ENCODE measurements at places on chromosomes 11 and 22.

- no peak for DNase-seq
Measured at GRCh38 chr22:27715106-27715505, 86.5 kb downstream of the MN1 start.

DNA sequence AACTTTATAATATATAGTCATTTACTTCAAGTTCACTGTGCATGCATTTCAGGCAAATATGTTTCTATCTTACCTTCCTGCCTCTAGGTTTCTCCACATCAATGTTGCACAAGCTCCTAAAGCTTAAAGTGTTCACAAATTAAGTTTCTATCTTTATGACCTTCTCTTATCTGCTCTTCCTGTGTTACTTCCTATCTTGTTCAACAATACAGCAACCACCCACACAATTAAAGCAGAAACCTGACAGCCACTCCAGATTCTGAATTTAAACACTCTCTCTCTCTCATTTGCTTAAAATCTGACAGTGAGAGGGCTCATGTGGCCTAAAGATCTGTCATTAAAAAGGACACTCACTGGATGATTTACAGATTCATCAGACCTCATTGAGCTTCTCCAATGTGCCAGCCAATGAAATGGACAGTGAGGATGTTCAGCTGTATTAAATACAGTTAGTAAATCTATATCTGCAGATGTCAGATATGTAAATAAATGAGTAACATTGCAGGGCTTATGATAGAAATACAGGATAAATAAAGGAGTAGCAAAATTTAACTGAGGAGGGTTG is 10.9 kb downstream of the PDGFD start:
- no peak for DNase-seq

DNA sequence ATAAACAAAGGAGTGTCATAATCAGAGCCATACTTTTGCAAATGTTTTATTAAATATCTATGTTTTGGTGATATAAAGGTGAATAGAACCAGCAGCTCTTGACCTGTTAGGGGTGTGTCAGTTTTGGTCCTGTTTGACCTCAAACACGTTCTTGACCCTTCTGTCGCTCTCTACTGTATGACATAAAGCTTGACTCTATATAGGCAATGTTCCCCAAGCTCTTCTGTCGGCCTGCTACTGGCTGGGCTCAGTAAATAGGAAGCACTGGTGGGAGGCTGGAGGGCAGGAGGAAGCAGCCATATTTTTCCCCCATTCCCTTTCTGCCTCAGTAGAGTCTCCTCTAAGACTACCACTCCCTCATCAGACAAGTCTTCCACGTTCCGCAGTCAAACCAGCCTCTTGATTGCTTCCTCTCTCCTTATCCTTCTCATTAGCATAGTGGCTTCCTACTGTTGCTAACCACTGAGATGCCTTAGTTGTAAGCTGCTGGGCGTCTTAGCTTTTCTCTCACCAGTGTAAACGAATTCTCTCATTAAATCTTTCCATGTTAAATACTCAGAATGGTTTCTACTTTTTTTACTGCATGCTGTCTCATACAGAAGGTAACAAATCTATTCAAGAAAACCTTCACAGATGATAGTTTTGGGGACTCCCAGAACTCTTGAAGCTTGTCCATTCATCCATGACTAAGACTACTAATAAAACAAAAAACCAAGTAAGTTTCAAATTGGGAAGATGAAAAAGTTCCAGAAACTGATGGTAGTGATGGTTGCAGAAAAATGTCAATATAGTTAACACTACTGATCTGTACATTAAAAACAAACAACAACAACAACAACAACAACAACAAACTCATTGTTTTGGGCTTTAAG is 3.3 kb downstream of the NPAT start:
- no peak for DNase-seq

DNA sequence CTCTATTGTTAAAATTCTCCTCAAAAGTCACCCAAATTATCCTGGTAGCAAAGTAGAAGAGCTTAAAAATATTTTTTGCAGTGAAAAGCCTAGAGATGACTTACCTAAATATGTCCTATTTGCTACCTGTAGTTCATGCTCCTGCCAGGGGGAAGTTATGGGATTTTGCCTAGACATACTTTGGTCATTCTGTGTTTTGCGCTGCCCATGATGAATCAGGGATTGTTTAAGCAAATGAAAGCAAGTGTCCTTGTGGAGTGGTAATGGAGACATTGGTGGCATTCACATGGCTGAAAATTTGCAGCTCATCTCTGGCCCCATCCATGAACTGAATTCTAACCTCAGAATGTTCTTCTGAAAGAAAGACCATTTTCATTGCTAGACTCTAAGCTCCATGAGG is 14.6 kb upstream of the SESN3 start:
- no peak for DNase-seq

DNA sequence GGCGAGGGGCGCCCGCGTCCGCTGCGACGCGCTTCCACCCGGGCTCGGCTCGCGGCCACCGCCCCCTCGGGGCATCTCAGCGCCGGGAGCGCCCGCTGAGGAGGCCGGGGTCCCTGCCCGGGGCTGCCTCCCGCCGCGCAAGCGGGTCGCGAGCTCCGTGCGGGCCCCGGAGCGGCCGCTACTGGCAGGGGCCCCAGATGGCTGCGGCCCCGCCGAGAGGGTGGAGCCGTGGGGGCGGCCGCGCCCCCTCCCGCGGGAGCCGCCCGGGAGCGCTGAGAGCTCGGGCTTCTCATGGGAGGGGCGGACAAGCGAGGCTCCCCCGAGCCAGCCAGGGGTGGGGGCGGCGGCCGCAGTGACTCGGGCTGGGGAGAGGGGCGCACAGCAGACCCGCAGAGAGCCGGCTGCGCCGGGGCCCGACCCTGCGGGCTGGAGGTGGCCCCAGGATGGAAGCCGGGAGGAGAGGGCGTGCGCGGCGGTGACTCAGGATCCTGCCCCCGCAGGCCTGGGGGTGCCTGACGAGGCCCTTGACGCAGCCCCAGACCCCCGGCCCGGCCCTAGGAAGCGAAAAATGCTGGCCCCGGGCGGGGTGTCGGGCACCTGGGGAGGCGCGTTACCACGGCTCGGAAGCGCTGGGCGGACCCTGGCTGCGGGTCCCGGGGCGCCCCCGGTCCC is 603 bp upstream of the ZFTA start:
- no peak for DNase-seq

- DNase-seq, result no peak
Measured at GRCh38 chr22:20246368-20247009, 21.6 kb downstream of the RTN4R start.

- no peak for DNase-seq
Measured at GRCh38 chr11:134599299-134599771, 187.3 kb upstream of the B3GAT1 start.

- DNase-seq, result peak; percentile 93
Measured at GRCh38 chr11:129846508-129847335, 31.1 kb downstream of the TMEM45B start.

DNA sequence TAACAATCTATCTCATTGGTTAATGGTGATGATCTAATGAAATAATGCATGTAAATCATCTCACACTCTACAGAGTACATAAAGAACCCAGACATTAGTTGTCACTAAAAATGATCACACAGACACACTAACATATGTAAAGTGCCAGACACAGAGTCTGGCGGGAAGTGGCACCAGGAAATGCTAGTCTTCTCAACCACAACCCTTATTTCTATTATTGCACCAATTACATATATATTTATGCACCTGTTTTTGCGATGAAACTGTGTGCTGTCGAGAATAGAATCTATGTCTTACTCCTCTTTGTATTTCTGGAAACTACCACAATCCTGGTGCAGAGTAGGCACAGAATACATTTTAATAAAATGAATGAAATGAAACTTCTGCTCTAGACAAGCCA is 25.9 kb upstream of the POU2AF3 start:
- no peak for DNase-seq

DNA sequence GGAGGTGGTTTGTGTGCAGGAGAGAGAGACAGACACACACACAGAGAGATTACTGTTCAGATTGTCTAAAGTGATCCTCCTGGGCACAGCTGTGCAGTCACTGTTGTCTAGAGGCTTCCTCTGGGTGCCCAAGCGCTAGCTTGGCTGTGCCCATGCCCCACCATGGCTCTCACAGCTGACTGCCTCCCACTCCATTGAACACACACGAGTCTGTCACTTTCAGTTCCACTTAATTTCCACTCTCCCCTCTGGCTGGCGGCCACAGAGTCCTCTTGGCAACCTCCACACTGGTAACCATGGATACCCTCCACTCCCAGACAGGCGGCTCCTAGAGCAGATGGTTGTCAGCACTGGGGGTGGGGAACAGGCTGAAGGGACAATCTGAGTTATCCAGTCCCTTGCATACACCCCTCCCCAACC is 29.1 kb downstream of the MAP6 start:
- DNase-seq, result no peak

- no peak for DNase-seq
Measured at GRCh38 chr11:134524201-134524600, 112.2 kb upstream of the B3GAT1 start.

GRCh38 chr22:37184380-37184755 is 3.7 kb downstream of the C1QTNF6 start:
- DNase-seq, result no peak

DNA sequence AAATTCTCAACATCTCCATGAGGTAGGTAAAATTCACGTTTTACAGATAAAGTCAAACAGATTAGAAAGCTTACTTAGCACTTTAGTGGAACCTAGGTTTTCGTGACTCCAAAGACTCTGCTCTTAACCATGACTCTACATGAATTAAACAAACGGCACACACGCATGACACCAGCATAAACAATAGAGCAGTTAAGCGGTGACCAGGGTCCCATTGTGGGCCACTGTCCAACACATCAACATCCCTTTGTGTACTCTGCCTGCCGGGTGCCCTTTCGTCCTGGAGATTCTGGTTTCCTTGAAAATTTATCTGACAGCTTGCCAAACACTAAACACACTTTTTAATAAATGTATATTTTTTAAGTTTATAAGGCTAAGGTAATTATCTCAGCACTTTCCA is 941.7 kb downstream of the OPCML start:
- no peak for DNase-seq
